ENCODE measurements at places on chromosomes 11 and 22. TPM values are rescaled to one million over a fixed set of nuclear protein-coding genes. Genes with fewer than 3 reads are reported as not detected.

The ARFIP2 gene
- total RNA-seq = 65.2 TPM

The UPB1 gene
- total RNA-seq = not detected

GRCh38 chr11:116707161-116707629, 65.6 kb downstream of the BUD13 start:
- DNase-seq = no peak

The PRODH gene
- 1.9 TPM for total RNA-seq

DNA sequence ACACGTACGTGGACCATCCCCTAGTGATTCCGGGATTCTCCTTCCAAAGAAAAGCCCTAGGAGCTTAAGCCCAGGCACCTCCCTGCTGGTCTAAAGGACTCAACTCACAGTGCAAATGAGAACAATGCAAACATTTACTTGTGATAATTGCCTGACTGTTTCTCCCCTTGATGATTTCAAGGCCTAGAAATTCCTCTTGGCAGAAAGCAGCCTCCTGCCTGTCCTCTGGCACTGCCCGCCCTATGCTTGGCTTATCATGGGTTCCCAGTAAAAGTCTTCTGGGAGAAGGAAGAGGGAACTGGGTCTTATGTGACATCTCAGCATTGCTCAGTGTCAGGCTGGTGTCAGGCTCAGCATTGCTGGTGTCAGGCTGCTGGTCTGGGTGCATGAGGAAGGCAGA, 351.8 kb downstream of the SHANK2 start:
- DNase-seq = no peak

The APOBEC3G gene
- total RNA-seq = 8.1 TPM

DNA sequence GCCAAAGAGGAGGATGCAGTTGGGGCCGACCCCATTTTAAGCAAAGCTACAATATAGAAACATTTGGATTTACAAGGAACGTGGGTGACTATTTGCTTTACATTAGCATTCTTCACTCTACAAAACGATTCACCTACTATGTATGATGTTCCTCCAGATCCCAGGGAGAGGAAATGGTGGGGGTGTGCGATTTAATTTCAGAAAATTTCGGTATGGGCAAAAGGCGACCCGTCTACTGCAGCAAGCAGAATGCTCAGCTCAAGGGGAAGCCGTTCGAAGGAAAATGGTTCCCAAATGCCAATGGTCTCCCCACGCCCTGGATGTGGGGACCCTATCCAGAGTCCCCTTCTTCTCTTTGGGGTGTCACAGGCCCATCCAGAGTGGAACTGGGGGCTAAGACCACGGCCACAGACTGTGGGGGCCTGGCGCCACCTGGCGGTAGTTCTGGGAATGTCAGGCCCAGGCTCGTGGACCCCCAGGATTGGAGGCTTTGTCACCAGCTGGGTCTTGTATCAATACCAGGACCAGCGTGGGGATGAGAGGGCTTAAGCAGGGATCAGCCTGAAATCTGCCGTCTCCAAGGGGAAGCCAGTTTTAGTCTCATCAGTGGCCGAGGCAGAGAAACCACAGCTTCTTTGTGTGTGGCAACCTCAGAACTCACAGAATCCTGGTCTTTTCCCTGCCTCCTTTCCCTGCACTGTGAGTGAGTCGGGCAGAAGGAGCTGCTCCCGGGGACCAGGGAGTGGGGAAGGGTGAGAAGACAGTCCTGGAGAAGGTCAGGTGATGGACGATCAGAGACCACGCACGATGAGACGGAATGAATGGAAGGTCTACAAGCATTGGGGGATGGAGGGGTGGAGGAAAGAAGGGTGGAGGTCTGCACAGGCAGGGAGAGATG, 8.4 kb downstream of the LRRC10B start:
- DNase-seq = no peak

DNA sequence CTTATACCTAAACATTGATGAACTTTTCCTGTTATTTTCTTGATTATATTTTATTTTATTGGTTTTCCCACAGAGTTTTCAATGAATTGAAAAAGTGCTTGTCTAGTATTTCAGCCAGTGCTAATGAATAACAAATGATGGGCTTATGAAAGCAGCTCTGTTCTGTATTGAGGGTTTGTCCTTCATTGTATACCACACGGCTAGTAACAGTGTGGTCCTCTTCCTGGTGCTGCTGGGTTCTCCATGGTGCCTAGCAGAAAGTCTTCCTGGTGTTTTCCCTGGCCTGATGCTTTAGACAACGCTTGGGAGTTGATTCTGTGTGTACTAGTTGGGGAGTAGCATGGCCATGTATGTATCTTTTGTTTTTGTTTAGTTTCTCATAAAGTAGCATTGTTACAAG, 89.1 kb downstream of the MTMR3 start:
- no peak for DNase-seq

DNA sequence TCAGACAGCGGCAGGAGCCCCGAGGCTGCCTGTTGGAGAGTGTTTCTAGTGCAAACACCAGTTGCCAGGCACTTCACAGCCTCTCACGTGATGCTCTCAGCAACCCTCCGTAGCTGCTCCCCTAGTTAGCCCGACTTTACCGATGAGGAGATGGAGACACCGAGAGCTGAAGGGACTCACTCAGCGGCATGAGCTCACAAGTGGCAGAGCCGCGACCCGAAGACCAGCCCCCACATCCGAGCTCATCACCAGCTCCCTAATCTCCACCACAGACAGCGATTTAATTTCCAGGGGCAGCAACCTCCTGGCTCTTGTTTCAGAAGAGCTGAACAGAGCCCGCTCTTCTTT, 28.7 kb upstream of the RTL6 start:
- no peak for DNase-seq

GRCh38 chr11:47328449-47329390, 23.8 kb downstream of the MYBPC3 start:
- DNase-seq = no peak

DNA sequence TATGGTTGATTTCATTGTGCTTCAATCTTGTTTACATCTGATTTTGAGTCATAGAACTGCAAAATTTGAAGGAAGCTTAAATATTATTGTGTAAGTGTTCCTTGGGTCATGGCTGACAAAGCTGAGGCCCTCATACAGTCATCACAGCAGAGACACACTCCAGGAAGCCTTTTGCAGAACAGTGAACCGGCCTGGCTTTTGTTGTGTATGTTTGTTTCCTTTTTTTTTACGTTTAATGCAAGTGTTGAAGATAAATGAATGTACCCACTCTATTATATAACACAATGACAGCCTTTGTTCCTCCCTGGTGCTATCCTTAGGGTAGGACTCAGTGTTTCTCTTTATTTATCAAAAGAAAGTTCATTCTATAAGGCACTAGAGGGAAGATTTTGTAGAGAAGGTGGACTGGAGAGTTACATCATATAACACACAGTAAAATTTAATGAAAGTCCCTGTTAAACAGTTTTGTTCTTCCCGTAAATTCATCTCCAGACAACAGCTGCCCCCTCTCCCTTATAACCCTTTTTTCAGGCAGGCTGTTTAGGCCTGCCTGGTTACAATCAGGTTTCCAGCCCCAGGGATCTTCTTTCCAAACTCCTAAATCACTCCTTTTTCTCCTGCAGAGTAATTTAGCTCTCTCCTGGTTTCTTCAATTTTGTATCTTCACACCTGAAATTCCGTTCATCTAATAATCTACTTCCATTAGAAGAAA, 34.3 kb upstream of the CSTF3 start:
- DNase-seq = no peak

GRCh38 chr22:27857443-27857842, 55.9 kb upstream of the MN1 start:
- no peak for DNase-seq

- no peak for DNase-seq
These were observed 22.7 kb downstream of the ARFGAP3 start for GRCh38 chr22:42834177-42834949.

GRCh38 chr22:21754523-21754922, 18.9 kb upstream of the YPEL1 start:
- no peak for DNase-seq

DNA sequence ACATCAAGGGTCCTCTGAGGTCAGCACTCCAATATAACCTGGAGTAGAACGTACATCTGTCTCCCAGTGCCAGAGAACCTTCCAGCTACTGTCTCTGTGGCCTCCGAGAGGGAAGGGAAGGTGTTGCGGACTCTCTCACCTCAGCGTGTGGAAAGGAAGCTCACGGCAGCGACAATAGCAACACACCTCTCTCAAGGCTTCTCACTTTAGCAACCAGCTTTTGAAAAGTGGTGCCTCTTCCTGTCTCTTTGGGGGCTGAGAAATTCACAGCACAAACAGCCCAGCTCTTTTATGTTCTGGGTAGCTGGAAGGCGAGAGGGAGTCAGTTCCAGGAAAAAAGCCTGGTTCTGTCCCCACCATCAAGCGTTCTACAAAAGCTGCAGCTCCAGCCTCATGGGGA, 156.9 kb upstream of the TBCEL start:
- DNase-seq = no peak

- DNase-seq = no peak
These were observed 19.8 kb downstream of the TPST2 start for GRCh38 chr22:26570115-26570514.

GRCh38 chr11:67345920-67346819, 7.2 kb downstream of the POLD4 start:
- no peak for DNase-seq

- no peak for DNase-seq
These were observed 989.1 kb downstream of the FAM181B start for GRCh38 chr11:81744336-81745116.

The CFAP300 gene
- total RNA-seq = 0.96 TPM

The DKK3 gene
- 164 TPM for total RNA-seq

- no peak for DNase-seq
These were observed 40.9 kb downstream of the NAV2 start for GRCh38 chr11:19753451-19754106.

DNA sequence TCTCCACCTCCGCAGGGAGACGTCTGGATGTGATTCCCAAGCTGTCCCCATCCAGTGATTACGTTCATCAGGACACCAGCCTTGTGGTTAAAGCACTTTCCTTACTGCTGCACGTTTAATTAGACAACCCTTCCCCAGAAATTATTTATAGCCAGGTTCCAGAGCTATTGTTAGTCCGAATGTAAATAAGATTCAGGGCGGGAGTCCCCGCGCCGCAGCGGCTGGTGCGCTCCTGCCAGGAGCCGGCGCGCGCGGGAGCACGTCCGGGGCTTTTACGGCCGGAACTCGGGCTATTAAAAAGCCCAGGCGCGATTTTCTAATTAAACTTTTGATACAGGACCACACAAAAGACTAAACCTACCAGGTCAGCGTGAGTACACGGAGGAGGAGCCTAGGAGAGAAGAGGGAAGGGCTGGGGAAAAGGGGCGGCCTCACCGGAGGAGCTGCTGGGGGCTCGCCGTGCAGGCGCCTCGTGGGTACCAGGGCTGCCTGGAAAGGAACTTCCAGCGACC, 538.3 kb downstream of the OPCML start:
- DNase-seq = no peak

The BTG4 gene
- 0.08 TPM for total RNA-seq

- no peak for DNase-seq
These were observed 1.1 kb upstream of the PITPNB start for GRCh38 chr22:27919942-27920755.

DNA sequence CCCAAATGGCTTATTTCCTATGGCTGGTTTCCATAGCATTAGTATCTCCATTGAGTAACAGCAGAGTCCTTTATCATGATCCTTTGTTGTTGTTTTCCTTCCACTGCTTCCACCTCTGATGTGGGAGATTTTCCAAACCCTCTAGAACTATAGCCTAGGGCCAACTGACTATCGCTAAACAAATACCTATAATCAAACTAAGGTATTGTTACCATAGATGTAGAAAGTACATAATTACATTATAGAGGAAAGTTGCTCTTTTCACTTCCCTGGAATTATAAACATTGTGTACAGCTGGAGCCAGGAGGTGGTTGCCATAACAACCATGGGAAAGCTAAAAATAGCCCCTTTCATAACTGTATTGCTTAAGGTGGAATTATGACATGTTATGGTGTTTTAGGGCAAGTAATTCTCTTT, 47.0 kb upstream of the ALKBH3 start:
- no peak for DNase-seq

The LRRC32 gene
- 3.9 TPM for total RNA-seq

GRCh38 chr11:130448416-130449309, at the start of gene ADAMTS15:
TSS of gene ADAMTS15 (plus strand) at chr11:130448645. CDS start at chr11:130448974, 329 bp downstream.
- no peak for DNase-seq

- DNase-seq = no peak
These were observed 100.2 kb downstream of the C11orf87 start for GRCh38 chr11:109522116-109522755.

- DNase-seq = no peak
These were observed 846 bp upstream of the NRGN start for GRCh38 chr11:124738713-124739478.

DNA sequence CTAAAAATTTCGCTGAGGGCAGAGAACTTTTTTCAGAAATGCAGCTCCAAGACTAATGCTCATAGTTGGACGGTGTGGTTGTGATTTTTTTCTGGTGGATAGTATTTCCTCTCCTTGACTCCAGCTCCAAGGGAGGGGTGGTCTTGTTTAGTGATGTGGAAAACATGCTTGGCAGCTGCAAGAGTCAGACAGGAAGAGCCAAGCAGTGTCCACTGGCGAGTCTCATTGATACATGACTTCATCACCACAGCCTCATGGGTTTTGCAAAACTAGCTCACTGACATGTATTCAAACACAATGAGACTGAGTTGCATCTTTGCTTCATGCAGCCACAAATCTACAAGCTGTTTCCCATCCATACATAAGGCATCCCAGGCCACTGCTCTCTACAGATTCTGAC, 7.3 kb upstream of the KCNJ1 start:
- DNase-seq = no peak

The RAB36 gene
- 5.7 TPM for total RNA-seq

The SMCO4 gene
- total RNA-seq = 20.8 TPM

The TNNT3 gene
- not detected for total RNA-seq

Measured in kidney epithelial cell (primary cell).